ENCODE measurements at places on chromosomes 11 and 22. TPM values are rescaled to one million over a fixed set of nuclear protein-coding genes. Genes with fewer than 3 reads are reported as not detected.
A peak's percentile ranks its signal among the peaks of the same experiment; 100 is the strongest.

APOA4 gene
- total RNA-seq, result not detected

TMEM86A gene
- 2.7 TPM for total RNA-seq

ZNF408 gene
- 7.9 TPM for total RNA-seq

RPLP2 gene
- 199 TPM for total RNA-seq

HBB gene
- total RNA-seq, result not detected

OR5P2 gene
- total RNA-seq, result not detected

TPBGL gene
- total RNA-seq, result 0.17 TPM

DNA sequence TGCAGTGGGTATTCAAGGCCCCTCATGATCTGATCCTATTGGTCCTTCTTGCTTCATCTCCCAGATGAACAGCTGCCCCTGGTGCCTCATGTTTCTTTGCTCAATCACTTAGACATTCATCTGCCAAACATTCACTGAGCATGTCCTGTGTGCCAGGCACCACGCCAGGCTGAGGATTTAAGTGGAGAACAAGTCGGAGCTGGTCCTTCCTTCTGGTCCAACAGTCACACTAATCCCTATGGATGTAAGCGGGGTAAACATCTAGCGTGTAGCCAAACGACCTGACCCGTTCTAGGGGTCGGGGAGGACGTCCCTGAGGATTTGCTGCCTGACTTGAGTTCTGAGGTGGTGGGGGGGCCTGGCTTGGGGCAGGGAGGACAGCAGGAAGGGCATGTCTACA is 21.9 kb downstream of the ZMAT5 start:
- no peak for DNase-seq

- no peak for DNase-seq
These were observed 25.7 kb downstream of the TMEM225 start for GRCh38 chr11:123859731-123860130.

DNA sequence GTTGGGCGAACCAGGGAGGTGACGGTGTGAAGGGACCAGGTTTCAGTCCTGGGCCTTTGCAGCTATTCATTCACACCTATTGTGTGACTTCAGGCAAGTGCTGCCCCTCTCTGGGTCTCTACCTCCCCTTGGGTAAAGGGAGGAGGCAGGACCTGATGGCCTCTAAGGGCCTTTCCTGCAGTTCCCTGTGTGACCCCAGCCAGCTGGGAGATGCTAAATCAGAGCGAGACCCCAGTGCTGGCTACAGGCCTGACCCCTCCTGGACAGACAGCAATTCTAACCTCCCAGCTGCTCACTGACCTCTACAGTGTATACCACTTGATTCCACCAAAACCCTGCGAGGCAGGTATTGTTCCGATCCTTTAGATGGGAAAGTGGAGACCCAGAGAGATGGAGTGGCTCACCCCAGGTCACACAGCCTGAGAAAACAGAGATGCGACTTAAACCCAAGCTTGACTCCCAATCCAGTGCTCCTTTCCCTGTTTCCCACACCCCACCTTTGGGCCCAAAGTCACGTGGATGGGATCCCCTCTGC is 6.2 kb downstream of the MAFF start:
- no peak for DNase-seq

- peak; percentile 72 for DNase-seq
These were observed 89.1 kb upstream of the ARHGAP20 start for GRCh38 chr11:110801328-110801727.

DNA sequence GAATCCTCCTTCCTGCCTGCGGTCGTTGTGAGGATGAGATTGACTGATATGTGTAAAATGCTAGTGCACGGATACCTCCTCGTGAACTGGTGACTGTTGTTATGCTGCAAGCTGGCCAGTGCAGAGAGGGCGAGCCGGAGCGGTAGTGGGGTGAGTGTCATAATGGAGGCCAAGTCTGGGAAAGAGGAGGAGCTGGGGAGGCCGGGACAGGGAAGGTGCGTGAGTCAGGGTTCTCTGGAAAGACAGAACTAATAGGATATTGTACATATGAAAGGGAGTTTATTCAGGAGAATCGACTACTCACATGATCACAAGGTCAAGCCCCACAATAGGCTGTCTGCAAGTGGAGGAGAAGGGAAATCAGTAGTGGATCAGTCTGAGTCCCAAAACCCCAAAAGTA is 56.8 kb upstream of the FADD start:
- DNase-seq, result no peak

DNA sequence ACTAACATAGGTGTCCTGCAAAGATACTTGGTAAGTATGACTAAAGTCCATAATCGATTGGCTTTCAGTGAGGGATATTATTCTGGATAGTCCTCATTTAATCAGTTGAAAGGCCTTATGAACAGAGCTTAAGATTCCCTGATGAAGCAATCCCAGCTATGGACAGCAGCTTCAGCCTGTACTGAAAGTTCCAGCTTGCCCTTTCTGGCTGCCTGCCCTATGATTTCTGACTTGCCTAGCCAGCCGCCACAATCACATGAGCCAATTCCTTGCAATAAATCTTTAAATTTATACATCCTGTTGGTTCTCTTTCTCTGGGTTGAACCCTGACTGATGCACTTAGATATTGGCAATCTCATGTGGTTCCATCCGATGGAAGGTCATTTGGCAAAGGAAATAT is 759.0 kb upstream of the API5 start:
- DNase-seq, result no peak

GRCh38 chr11:81804858-81805257 is 928.8 kb downstream of the FAM181B start:
- no peak for DNase-seq

DNA sequence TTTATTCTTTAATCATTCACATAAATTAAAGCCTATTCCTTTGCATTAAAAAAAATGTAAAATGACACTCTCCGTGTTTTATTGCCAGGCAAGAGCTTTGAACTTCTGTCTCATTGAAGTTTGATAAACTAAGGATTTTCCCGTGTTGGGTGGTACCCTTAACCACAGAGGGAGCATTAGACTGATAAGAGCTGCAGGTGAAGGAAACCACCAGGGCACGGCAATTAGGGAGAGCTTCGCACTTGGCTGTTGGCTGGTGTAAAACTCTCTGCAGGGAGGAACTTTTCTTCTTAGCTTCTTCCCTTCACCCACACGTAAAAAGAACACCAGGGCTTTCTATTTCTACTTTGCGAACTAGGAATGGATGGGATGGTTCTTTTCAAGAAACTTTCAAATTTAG is 47.0 kb downstream of the CSTPP1 start:
- no peak for DNase-seq

DNA sequence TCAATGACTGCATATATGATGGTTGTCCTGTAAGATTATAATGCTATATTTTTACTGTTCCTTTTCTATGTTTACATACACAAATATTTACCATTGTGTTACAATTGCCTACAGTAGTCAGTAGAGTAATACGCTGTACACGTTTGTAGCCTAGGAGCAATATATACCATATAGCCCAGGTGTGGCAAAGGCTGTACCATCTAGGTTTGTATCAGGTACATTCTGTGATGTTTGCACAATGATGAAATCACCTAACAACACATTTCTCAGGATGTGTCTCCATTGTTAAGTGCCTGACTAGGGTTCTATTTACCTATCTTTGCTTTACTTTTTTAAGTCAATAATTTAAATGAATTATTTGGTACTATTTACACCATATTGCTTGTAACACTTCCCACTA is 21.9 kb downstream of the PRR5L start:
- DNase-seq, result no peak

All from dermis blood vessel endothelial cell (primary cell).